Neuronal stem cell (in vitro differentiated cells): ENCODE measurements at places on chromosomes 12 and 14.

DNA sequence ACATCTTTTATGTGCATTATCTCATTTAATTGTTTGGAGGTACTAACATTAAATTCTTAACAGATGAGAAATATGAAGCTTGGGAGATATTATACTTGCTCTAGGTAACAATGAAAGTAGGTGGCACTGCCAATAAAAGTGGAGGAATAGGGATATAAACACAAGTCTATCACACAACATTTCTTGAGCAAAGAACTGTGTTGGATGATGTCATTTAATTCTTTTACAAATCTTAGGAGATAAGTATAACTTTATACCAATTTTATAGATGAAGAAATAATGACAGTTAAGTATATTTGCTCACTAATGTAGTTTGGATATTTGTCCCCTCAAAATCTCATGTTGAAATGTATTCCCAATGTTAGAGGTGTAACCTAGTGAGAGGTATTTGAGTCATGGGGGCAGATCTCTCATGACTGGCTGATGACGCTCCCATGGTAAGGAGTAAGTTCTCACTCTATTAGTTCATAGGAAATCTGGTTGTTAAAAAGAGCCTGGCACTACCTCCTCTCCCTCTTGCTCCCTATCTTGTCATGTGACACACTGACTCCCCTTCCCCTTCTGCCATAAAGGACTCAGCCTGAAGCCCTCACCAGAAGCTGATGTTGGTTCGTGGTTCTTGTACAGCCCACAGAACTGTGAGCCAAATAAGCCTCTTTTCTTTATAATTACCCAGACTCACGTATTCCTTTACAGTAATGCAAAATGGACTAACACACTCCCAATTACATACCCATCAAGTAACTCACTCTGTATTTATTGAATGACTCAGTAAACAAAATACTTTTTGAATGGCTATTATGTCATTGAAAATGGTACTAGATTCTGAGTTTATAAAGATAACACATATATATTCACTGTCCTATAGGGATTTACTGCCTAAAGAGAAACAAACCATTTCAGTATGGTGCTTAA lies 146.8 kb upstream of the KITLG start:
- DNase-seq, result no peak

DNA sequence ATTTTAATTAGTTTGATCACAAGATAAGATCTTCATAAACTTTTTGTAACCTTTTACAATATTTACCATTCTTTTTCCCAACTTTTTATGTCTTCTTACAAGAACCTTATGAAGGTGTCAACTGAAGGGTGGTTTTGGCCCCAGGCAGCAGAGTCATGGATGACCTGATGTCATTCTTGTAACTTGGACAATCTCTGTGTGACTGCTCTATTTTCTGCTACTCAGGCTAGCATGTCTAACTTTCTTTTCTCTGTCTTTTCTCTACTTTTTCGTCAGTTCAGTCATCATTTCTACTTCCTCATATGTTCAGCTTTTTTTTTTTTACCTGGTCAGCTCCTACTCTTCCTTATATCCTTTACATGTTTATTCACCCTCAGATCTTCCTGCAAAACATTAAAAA lies 150.7 kb upstream of the PTPRQ start:
- no peak for DNase-seq

DNA sequence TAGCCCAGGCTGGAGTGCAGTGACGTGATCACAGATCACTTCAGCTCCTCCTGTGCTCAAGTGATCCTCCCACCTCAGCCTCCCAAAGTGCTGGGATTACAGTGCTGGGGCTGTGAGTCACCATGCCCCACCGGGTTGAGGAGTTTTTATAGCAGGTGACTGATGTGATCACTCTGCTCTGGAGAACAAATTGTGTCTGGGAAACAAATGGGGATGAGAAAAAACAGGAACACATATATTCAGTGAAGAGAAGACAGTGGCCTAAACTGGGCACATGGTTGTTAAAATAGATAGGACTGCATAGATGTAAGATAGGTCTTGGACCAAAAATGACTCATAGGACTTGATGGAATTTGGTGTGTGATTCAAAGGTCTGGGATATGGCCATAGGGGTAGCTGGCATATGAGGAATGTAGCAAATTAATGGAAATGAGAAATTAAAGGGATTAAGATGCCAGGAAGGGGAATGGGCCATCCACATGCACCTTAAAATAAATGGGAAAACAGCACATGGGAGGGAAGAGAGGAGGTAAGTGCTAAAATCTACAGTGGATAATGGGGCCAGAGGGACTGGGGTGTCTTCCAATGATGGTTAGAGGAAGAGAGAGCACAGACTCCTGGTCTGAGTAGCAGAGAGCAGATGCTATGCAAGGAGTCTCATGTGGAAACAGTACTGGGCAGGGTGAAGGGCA lies 11.2 kb downstream of the BCAT1 start:
- DNase-seq, result no peak

GRCh38 chr12:80041692-80042091 lies 57.6 kb upstream of the OTOGL start:
- no peak for DNase-seq

GRCh38 chr14:53567236-53567780 lies 389.3 kb downstream of the BMP4 start:
- no peak for DNase-seq

DNA sequence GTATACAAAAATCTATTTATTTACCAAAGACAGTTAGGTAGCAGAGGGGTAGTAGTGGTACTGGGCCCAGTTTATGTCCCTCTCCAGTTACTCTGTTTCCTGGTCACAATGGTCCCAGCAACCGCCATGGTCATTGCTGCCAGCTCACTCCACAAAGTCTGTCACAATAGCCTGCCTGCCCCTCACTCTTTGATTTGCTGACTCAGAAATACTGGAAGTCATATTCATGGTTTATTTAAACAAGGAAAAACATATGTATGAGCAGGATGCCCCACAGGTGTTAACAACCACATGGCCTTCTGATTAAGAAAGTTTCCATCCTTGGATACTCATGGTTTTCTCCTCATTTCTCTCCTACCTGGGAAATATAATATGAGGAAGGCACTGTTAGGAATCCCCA lies 49.2 kb downstream of the TSHR start:
- no peak for DNase-seq

GRCh38 chr12:53069621-53070410 lies 9.4 kb downstream of the SPRYD3 start:
- DNase-seq, result no peak

DNA sequence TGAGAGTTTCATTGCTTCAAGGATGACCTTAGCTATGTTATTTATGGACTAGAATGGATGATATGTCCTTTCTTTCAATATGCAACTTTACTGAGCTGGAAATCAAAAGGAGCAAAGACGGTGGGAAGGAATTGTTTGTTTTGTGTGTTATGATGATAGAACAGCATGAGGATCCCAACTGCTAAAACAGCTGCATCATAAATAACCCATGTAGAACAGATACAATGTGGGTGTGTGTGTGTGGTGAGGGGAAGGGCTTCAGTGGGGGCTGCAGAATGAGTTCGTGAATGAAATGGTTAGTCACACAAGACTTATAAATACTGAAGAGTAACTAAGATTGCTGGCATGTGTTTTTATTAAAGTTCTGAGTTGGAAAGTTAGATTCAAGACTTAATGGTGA lies 80.1 kb downstream of the DACT1 start:
- DNase-seq, result no peak

DNA sequence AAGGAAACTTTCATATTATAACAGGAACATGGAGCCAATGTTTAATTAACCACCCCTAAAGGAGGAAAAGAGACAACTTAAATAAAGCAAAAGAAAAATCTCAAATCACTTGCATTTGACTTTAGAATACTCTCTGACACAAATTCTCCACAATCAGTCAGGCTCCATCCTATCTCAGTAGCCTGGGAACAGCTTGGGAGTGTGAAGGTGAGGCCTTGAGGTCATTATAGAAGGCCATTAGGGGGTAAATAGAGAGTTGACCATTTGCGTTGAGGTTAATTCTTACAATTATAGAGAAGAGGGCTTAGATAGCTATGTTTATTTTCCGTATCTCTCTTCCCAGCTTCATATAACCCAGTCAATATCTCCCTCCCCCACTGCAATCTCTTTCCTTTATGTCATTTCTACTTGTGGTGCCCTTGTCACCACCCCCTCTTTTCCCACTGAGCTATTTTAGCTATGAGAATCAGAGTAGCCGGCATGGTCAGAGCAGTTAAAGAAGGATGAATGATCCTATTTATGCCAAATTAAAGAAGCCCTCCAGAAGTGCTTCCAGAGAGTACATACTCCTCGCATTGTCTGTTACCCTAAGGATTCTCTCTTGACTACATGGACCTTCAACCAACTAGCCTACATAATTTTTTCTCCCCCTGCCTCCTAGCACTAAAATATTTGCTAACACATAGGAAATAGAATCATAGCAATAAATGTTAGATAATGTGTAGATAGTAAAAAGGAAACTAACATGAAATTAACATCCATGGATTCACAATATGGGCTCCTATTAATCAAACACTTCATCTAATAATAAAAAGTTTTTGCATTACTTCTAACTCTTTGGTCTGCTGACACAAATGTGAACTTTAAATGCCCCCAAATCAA lies 135.2 kb upstream of the KRR1 start:
- no peak for DNase-seq

- peak; percentile 78 for DNase-seq
Observed at GRCh38 chr12:51591016-51591901, at the start of gene SCN8A. Gene SCN8A, plus strand, starts transcription at chr12:51591233. Its CDS starts 71,585 bp downstream, at chr12:51662818.

DNA sequence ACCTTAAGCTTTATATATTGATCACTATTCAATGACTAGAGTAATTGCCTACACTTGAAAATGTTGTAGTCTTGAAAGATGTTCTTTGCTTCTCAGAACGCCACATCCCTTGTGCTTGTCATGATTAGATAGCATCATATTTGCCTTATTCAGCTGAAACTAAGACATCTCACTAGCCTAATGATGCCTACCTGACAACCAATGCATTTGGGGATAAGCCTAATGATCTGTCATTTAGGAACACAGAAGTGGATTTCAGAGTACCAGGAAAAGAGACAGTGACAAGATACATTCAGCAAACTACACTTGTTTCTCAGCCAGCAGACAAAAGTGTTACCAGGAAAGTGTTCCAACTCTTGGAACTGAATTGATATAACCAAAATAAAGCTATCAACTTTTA lies 83.7 kb downstream of the ARMH4 start:
- DNase-seq, result no peak

DNA sequence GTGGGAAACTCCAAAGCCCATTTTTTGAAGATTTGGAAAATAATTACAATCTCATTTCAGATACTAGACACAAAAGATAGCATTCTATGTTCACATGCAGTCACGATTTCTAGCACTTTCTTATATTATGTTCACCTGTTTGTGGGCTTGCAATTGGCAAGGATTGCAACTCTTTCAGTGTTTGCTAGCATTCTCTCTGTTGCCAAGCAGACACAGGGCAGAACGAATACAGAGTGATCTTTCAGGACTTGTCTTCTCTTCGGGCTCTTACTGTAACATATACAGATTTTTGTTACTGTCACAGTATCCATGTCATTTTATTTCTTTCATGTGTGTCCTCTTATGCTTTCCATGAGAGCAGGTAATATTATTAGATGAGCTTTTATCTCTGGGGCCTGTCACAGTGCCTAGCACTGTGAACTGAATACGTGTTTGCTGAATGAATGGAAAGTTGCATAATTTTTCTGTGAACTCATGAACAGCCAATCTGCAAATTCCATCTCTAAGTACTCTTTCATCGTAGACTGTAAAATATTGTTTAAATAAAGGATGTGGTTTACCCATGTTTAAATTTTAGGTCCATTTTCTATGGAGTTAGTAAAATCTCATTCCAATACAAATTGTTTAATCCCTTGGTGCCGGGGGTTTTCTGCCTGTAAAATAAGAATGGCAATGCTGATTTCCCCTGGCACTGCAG lies 105.1 kb downstream of the BMP4 start:
- no peak for DNase-seq
